ENCODE measurements at places on chromosomes 11 and 22.

GRCh38 chr11:116661056-116661455 lies 111.7 kb downstream of the BUD13 start:
- no peak for DNase-seq

DNA sequence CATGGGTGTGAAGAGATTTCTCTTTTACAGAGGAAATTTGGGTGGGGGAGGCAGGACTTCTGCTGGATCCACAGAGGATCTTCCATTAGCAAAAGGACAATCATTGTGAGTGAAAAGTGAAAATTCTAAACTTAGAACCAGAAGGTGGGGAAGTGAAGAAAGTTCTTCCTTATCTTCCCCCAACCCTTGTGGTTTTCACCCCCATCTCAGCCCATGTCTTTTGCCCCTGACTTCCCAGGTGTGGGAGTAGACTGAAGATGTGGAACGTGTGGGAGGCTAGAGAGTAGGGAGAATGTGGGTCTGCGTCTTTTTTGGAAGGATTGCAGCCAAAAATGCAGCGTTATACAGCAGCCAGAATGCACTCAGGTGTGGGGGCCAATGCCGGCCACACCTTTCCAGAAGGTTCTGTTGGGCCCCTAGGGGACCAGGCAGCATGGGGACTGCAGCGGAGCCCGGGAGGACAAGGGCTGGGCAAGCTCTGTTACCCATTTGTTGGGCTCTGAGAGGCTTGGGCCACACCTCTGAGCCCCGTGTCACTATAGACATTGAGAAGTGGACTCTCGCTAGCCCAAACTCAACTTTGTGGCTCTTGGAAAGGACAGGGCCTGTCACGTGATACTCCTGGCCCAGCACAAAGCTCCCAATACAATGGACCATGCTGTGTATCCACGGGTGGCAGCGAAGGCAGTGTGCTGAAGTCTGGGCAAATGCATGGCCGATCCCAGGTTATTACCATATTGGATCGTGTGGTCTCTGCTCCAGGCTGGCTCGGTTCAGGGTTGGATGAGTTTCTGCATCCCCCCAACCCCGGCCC lies 32.8 kb upstream of the LINC01488 start:
- DNase-seq = no peak

- DNase-seq = no peak
These were observed 27.4 kb downstream of the RPL3 start for GRCh38 chr22:39292031-39292462.

DNA sequence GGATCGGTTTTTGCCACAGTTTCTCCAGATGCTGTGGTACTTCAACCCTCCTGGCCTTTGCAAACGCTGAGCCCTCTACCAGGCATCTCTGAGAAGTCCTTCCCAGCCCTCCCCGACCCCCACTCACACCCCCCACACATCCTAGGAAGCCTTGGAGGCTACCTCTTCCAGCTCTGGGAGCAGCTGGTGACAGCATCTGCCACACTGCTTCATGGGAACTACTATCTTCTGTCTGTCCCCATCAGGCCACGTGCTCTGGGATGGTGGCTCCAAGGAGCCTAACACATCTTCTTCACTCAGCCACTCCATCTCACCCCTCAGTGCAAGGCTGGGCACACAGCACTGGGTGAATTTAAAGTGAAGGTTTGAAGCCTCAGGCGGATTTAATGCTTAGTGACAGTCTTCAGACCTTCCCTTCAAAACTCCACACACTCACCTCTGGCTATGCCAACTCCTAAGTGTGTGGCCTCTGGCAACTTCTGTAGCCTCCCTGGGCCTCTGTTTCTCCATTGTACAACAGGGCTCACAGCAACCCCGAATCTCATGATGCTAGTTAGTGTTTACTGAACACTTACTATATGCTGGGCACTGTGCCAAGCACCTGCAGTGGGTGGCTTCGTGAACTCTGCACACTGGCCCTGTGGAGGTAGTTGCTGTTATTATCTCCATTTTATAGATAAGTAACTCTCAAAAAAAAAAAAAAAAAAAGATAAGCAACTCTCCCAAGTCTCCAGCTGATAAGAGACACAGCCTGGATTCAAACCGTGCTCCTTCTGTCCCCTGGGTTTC lies 7.3 kb upstream of the TP53I11 start:
- no peak for DNase-seq

DNA sequence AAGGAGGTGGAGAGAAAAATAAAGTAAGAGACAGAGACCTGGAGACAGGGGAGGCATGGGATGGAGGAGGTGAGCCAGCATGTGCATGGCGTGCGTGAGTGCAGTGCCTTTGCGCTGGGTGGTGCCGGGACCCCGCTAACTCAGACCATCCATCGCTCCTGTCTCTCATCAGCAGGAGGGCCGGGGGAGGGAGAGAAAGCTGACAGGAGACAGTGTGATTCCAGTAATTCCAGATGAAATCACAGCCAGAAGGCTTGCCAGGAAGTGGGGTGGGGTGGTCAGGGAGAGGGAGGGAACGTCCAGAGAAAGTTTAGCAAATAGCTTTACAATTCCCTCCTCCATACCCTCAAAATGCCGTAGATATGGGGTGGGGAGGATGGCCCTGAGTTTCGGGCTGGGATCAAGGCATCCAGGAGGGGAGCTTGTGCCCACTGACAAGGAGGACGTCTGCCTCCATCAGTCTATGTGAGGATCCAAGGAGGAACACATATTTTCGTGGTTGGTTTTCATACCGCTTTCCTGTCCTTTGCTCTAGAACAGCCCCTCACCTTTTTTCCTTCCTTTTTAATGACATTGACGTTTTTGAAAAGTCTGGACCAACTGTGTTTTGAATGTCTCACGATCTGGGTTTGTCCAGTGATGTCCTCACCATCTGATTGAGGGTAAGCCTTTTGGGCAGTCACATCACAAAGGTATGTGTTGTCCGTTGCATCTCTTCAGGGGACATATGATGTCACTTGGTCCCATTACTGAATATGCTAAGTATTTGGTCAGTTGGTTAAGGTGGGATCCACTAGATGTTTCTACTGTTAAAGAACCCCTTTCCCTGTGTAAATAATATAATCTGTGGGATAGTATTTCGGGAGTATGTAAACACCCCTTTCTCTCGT lies 567.3 kb downstream of the MIAT start:
- DNase-seq = no peak

DNA sequence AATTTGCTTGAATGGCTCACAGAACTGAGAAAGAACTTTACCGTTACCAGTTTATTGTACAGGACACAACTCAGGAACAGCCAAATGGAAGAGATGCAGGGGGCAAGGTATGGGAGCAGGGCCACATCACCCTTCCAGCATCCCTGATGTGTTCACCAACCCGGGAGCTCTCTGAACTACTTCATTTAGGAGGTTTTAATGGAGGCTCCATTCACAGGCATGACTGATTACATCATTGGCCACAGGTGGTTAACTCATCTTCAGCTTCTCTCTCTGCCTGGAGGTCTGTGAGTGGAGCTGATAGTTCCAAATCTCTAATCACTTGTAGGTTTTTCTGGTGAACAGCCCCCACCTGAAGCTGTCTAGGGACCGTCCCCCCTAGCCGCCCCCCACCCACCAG lies 83.5 kb downstream of the SLC36A4 start:
- no peak for DNase-seq

DNA sequence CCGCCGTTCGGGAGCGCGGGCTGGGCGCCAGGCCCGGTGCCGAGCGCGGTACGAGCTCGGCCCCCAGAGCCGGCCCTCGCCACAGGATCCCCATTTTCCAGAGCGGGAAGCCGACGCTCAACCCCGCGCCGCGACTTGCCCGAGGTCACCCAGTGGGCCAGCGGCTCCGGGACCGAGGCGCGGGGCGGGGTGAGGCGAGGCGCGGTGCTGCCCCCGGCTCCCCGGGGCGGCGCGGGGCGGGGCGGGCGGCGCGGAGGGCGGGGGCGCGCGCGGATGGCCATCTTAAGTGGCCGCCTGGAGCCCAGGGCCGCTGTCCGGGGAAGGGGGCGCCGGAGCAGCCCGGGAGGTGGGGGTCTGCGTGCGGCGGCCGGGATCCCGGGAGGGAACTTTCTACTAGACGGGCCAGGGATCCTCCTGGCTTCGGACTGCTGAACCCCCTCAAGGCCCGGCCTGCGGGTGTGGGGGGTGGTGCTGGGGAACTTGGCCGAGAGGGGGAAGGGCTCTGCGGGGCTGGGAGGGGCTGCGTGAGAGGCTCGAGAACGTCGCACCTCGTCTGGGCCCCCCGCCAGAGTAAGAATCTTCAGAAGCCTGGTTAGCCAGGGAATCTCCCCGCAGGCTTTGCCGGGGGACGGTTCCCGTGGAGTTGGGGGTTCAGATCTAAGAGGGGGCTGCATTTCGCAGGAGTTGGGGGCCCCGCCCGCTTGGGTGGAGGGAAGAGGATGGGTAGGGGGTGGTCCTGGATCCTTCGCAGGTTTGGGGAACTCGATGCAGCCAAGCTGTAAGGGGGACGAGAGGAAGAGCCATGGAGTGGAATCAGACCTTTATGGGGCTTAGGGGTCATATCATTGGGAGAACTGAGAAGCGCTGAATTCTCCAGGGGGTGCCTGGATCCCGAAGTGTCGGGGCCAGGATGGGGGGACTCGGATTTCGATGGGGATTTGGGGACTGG lies 678 bp upstream of the INPPL1 start:
- no peak for DNase-seq

DNA sequence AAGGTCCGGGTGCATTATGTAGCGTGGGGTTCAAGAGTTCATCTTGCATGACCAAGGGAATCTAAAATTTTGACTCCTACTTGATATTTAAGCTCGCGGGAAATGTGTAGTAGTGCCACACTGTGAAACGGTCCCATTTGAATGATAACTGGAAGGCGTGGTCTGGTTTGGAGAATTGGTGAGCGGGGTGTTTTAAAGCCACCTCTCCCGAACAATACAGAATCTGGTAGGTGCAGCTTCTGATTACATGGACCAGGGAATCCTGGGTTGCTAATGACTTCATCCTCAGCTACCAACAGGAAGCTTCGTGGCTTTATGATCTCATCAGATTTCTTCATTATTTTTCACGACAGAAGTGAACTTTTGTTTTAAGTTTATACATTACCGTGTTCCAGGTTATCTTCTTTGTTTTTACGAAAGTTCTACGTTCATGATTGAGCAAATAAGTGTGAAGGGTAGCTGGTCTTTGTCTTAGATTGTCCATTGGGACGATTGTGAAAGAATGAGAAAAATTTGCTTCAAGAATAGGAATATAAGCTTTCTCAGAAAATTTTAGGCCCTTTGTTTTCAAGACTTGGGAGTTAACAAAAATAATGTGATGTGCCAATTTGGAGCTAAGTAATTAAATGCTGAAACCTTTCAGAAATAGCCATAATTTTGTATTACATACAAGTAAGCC lies 1.7 kb downstream of the QSER1 start:
- DNase-seq = no peak

- no peak for DNase-seq
These were observed 14.6 kb upstream of the VWCE start for GRCh38 chr11:61309739-61310138.

GRCh38 chr11:49851971-49852389 lies 100.2 kb upstream of the OR4C13 start:
- DNase-seq = no peak

- no peak for DNase-seq
These were observed 3.1 kb downstream of the SLC29A2 start for GRCh38 chr11:66368484-66368883.

- DNase-seq = no peak
These were observed 190.4 kb downstream of the MN1 start for GRCh38 chr22:27610863-27611786.

GRCh38 chr11:37849706-37850105 lies 1251.7 kb upstream of the RAG2 start:
- no peak for DNase-seq

- no peak for DNase-seq
These were observed 16.8 kb downstream of the SDHD start for GRCh38 chr11:112103446-112103845.

GRCh38 chr22:44975427-44976262 lies 34.2 kb downstream of the PHF21B start:
- DNase-seq = peak; percentile 14

- DNase-seq = no peak
These were observed 11.0 kb downstream of the MPZL3 start for GRCh38 chr11:118240999-118241763.

GRCh38 chr11:104259121-104259610 lies 95.2 kb upstream of the PDGFD start:
- DNase-seq = no peak

- no peak for DNase-seq
These were observed 17.3 kb upstream of the RAPSN start for GRCh38 chr11:47466201-47466600.

GRCh38 chr11:122727101-122727929 lies 71.8 kb downstream of the UBASH3B start:
- no peak for DNase-seq

DNA sequence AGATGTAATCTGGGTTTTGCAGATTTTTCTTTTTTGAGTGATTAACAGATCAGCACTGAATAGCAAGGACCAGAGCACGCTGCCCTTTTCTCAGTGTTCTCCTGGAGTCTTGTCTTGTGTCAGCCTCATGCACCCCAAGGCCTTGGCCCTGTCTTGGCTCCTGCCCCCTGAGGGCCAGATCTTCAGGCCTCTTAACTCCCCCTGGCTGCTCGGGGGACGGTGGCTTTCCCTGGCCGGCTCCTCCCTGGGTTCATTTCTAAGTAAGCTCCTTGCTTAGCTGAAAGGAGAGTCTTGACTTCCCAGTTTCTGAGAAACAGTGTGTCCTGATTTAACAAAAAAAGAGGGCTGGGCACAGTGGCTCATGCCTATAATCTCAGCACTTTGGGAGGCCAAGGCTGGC lies 1139.3 kb downstream of the BRD1 start:
- DNase-seq = no peak

DNA sequence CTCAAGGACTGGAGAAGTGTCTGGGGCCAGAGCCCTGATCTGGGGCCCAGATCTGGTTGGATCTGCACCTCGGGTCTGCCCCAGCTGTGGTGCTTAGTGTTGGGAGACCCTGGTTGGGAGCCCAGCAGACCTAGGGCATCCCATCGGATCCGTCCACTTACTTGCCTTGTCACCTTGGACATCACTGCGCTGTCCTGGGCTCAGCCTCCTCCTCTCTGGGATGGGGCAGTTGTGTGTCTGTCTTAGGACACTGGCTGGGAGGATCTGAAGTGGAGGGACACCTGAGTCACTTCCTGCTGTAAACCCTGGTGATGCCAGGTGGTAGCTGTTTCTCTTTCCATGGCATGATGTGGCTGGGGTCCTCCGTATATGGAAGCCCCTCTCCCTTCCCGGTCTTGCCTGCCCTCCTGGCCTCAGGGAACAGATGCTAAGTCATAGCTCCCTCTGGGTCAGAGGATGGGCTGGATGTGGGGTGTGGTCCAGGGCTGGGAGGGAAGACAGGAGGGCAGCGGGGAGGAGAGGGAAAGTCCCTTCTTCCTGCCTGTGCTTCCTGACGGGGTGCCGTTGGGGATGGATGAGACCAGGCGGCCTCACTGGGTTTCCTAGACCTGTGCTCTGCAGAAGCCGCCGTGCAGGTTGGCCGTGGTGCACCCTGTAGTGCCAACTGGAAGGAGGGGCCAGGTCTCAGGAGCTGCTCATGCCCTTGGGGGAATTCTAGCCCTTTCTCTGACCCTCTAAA lies 12.1 kb upstream of the OMP start:
- no peak for DNase-seq

GRCh38 chr11:68988491-68988890 lies 7.7 kb upstream of the MRGPRD start:
- DNase-seq = no peak

DNA sequence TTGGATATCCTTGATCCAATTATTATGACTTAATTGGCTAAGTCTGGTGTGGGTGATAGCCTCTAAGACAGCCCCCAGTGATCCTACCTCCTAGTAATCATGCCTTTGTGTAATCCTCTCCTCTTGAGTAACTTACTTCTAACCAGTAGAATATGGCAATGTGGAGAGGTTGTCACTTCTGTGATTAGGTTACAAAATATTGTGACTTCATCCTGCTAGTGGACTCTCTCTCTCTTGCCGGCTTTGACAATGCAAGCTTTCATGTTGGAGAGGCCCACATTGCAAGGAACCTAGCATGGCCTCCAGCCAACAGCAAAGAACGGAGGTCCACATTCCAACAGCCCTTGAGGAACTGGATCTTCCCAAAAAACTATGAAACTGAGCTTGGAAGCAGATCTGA lies 19.5 kb downstream of the YPEL4 start:
- DNase-seq = no peak
